Stimulated activated CD4-positive, alpha-beta T cell treated with anti-CD3 and anti-CD28 coated beads, Interleukin-1b, Interleukin-23, amount 100 ng/mL, for 4 hours (primary cell): ENCODE measurements at places on chromosomes 5 and 9.

DNA sequence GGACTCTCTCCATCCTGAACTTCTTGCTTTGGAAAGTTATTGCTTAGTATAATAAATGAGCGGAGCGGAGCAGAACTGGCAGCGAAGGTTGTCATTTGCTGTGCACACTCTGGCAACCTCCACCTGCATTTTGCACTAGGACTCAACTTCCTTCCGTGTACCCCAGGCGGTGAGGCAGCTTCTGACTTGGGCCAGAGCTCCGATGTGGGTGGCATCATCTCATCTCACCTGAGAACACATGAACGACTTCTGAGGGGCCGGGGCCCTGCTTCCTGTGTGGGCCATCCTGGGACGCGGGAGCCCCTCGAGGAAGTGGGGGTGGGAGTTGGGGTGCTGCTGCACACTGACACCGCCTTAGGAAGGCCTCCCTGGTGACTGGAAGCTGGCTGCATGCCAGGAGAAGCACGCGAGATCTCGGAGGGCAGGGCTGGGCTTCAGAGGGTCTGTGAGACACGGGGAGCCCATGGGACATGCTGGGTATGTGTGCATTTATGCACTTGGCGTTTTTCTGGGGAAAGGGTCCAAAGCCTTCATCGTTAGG, 56.5 kb upstream of the COL5A1 start:
- DNase-seq, result no peak

DNA sequence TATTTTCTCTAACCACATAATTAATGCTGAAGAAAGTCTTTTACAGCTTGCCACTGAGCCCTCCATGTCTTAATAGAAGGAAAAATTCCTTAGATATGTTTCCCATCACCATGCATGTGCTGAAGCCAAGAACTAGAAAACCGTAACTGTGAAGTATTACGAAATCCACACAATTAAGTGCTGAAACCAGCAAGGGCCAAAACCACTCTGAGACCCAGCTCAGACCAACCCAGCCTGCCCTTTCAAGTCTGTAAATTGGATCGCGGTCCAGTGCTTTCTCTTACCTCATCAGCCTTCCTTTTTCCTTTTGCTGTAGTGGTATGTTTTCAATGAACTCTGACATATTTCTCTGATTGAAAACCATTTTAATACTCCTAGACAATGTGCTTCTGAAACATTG, 26.3 kb downstream of the SEMA5A start:
- no peak for DNase-seq

DNA sequence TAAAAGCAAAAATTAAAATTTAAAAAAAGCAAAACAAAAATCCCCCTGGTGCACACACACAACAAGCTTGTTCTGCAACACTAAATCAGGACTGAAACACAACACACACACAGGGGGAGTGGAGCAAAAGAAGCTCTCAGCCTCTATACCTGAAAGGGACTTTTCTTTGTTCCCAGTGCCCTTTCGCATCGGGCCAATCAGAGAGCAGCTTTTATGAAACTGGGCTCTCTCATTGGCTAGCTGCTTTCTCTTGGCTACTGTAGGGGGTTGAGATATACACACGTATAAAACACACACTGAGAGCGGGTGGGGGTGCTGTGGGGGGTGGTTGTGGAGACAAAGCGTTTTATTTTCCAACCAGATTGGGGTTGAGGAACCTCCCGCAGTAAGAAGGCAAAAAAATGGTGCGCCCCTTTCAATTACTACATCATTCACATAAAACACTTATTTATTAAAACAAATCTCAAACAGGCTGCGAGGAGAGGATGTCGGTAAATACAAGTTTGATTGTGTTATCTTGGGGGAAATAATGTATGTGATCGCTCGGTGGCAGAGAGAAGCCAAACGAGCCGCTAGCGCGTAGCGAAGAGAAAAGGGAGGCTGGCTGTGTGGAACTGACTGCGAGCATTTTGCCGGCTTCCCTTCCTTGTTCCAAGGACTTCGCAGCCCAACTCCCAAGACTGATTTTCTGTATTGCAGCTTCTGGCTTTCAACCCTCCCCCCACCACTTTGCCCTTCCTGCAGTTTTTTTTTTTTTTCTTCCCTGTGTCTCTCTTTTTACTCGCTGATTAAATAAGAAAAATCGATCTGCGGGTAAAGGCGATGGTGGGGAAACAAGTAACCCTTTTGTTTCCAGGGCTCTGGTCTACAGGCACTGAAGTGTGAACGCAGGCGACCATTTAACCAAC, 2.5 kb upstream of the ZNF608 start:
- no peak for DNase-seq

DNA sequence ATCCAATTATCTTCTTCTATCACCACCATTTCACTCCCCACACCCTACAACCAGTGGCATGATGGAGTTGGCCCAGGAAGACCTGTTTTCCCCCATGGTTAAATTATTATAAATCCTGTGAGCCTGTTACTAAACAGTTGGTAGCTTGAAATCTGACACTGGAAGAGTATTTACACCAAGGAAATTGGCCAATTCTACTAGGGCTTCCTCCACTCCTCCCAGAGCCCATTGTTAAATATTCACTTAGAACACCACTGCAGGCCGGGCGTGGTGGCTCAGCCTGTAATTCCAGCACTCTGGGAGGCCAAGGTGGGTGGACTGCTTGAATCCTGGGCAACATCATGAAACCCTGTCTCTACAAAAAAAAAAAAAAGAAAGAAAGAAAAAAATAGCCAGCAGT, 32.4 kb upstream of the CKS2 start:
- no peak for DNase-seq

GRCh38 chr9:136370687-136371532, 2.6 kb downstream of the CARD9 start:
- no peak for DNase-seq

DNA sequence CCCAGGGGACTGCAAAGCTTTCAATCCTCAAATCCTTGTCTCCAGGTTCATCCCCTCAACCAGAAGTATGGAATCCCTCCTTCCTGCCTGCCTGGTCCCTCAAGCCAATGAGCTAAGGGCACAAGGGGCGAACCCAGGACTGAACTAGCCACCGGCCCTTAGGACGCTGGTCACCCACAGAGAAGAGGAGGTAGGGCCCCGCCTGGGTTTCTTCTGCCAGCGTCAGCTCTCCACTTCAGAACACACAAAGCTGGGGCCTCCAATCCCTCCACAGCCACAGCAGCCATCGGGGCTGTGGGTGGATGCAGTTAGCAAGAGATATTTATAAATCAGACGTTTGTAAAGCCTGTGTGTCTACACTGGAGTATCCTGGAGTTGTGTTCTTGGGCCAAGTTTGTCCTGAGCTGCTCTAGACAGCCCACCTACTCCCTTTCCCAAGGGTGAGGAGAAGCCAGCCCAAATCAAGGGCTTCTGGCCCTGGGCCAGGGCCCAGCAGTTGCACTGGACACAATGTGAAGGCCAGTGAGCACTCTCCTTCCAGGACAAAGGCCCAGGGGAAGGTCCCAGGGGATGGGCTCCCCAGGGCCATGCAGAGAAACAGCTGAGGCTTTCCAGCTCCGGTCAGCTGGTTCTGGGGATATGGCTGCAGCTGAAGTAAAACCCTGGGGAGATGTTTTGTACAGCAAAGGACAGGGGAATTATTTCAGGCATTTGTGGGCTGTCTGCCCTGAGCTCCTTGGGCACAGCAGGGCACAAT, 18.9 kb downstream of the AMBP start:
- DNase-seq, result no peak

DNA sequence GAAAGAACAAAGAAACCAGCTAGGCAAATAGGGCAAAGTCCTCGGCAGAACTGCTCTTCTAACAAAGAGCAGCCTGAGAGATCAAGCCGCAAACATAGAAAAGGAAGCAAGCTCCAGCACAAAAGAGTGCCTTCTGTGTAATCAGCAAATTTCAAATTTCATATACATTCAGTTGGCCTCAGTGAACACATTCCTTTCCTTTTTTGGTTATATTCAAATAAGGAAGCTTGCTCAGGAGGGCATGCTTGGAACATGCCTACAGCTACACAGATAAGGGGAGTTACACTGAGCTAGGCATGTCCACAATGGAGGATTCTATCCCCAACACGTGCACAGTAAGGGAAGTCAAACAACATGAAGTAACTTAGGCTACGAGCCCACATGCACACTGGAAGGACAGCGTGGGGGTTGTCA, 23.4 kb downstream of the IL33 start:
- DNase-seq, result no peak

- no peak for DNase-seq
Observed at GRCh38 chr5:6686915-6687409, 26.3 kb upstream of the TENT4A start.

DNA sequence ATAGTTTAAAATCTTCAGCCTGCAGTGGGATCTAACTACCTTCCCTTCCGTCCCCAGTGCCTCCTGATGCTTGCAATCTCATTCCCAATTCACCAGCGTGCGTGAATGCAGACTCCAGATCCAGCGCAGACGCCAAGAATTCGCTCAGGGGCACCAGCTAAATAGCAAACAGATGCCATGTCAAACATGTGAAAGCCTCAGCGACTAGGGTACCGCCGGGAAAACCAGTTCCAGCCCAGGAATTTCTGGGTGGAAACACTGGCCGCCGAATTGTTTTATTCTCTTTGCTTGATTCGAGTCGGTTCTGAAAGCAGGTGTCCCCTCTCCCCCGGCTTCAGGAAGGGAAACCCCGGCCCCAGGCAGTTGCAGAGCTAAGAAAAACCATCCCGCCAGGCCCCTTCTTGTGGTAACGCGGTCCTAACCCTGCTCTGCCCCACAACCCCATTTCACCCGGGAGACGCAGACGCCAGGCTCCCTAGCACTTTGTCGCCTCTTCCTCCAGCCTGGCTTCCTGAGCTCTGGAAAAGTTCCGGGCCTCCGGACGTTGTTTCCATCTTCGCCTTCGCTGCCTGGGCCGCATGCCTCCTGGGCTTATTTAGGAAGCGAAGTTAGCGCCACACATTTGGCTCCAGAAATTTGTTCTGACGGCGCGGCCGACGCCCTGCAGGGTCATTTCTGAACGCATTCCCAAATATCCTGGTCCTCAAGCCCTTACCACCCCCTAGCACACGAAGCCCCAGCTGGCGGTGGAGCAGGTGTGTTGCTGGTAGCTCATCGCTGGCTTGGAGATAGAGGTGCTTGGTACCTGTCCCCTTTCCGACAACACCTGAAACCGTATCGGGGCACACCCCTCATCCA, 665 bp upstream of the LVRN start:
- no peak for DNase-seq

GRCh38 chr5:89457411-89458331, 574.7 kb upstream of the MEF2C start:
- no peak for DNase-seq

DNA sequence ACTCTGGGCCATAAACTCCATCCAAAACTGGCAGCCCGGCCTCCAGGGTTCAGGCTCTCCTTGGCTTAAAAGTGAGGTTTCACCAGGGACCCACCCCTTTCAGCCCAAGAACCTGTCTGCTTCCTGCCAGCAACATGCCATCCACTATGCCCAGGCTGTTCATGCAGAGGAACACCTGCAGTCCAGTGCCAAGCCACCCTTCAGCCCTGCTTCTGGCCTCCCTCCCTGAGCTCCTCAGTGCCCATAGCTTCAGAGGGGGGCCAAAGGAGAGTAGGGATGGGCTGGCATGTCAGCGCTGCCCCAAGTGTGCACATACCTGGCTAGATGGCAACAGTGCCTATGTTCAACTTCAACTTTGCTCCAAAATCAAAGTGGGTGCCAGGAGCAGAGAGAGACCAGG, 166.9 kb upstream of the MRPS30 start:
- DNase-seq, result no peak

- no peak for DNase-seq
Observed at GRCh38 chr5:77893225-77893860, 117.2 kb upstream of the TBCA start.

DNA sequence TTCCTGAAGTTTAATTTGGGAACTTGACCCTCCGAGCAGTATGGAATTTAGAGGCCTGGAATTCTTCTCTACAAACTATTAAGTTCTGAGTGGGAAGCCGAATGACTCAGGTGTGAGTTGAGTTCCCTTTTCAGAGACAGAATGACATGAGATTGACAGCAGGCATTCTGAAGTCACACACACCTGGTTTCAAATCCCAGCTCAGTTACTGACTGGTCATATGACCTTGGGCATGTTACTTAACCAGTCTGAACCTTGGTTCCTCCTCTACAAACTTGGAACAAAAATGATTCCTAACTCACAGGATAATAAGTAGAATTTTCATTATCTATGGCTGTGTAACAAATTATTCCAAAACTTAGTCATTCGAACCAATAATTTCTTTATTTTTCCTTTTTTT, 45.5 kb upstream of the GPBP1 start:
- no peak for DNase-seq
